Body of pancreas (tissue), 4 donors: ENCODE measurements at places on chromosomes 1 and 21.
A peak's percentile ranks its signal among the peaks of the same experiment; 100 is the strongest.

- peak; percentile 61 for DNase-seq
Observed at GRCh38 chr1:63774617-63775417, 1.0 kb downstream of the ROR1 start.

DNA sequence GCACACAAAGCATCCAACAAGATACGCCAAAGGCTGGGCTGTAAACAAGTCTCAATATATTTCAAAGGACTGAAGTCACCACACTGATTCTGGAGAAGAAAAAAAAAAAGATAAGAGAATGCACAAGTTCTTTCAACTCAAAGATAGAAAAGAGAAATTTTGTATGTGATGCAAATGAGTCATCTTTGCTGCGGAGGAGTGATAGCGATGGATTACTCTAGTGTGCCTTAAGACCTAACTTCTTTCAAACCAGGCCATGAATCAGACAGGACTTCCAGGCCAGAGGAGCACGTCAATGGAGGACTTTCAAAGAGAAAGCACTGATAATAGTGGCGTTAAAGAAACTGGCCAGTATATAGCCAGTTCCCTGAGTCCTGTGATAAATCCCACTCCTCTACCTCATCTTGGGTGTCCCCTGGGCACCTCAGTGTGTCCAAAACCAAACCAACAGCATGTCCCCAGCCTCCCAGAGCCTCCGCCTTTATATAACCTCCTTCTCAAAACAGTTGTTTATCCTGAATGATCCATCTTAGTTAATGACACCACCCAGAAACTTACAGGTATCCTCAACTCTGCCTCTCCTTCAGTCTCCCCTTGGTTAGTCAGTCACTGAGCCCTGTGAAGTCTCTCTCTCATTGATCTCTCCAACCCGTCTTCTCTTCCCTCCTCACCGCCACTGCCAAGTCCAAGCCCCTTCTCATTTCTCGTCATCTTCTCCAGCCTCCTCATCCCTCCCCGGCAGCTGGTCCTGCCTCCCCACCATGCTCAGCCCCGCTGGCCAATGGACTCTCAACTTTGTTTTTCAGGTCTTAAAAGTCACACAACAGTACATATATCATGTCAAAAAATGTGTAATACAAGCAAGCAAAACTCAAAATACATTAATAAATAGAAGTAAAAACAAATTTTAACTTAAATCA lies 47.2 kb upstream of the IFFO2 start:
- no peak for DNase-seq

DNA sequence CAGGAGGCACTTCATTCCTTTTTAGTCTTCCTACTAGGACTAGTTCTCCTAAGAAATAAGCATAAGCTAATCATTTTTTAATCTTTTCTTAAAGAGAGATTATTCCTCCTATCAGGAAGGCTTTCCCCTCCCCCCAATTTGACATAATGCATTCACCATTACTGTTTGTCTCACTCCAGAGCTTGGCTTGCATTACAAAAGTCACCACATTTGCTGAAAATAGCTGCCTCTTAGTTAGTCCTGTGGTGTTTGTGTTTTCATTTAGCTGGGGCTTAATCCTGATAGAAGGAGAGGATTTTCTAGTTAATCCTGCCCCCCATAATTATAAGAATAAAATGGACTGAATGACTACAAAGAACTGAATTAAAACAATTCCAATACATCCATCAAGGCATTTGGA lies 307.1 kb upstream of the RRP15 start:
- DNase-seq = no peak

GRCh38 chr1:1946540-1946939 lies 27.5 kb upstream of the TMEM52 start:
- peak; percentile 29 for DNase-seq

GRCh38 chr21:31098576-31099005 lies 60.3 kb upstream of the KRTAP19-8 start:
- DNase-seq = peak; percentile 69

GRCh38 chr1:177849579-177850290 lies 120.1 kb downstream of the SEC16B start:
- DNase-seq = no peak
